ENCODE measurements at places on chromosomes 6 and 20.

- no peak for DNase-seq
These were observed 27.4 kb downstream of the RREB1 start for GRCh38 chr6:7134999-7135745.

DNA sequence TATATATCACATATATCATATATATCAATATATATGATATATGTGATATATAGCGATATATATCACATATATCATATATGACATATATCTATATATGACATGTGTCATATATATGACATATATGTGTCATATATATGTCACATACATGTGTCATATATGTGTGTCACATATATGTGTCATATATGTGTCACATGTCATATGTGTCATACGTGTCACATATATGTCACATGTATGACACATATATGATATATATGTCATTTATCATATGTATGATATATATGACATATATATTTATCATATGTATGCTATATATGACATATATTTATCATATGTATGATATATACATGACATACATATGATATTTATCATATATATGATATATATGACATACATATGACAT, 27.6 kb upstream of the ZNF292 start:
- DNase-seq: no peak

DNA sequence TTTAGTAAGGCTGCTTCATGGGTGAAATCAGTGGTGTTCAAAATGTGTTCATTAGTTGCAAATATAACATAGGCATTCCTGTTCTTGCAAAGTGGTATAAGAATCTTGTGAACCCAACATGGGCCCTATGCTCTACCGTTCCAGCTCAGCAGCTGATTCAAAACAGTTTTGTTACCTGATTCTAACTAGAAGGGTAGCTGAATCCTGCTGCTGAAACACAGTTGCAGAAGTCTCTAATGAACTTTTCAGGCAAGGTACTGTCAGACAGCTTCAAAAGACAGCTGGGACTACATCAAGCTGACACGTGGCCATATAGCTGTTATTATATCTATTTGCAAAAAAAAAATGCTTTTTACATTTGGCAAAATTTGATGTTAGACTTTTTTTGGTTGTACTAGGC, 22.7 kb downstream of the THEMIS start:
- no peak for DNase-seq

DNA sequence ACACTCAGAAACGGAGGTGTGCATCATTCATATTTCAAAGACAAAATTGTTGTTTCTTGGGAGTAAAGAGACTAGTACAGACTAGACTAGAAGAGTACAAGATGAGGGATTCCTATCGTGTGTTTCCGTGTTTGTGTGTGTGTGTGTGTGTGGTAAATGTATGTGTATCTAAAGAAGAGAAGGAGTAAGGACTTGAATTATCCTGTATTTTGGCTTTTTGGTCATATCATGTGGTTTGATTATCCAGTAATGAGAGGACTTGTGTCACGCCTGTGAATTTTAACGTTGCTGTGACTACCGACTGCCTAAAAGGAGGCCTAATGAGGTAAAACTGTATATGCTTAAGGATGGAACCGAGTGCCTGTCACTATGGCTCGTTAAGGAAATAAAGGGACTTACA, 44.4 kb upstream of the MAP7 start:
- no peak for DNase-seq

GRCh38 chr6:34301408-34301807, 52.6 kb upstream of the SMIM29 start:
- DNase-seq: no peak

DNA sequence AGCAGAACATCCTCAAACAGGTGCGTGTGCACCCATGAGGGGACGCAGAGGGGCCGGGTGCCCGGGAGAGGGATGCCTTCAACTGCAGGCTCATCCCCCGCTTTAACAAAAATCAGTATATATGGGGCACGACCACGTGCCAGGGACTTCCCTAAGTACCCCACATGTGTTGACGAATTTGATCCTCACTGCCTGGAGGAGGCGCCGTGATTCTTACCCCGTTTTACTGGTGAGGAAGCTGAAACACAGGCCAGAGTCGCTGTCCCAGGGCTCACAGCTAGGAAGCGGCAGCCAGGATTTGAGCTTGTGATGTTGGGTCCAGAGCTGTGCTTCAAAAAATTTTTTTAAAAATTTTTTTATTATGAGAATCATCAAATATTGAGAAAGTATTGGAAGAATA, 44.8 kb downstream of the ITPR3 start:
- DNase-seq: no peak

DNA sequence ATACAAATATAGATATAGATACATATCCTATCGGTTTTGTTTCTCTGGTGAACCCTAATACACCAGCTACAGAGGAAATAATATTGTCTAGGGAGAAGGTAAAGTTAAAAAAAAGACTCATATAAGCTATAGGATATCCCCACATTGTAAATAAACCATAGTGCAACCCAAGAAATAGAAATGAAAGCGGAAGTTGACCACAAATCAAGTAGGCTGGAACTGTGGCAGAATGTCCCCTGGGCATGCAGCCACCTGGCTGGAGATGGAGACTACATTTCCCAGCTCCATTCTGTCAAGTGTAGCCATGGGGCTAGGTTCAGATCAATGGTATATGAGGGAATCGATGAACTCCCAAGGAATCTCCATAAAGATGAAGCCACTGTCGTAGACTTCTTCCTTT, 70.1 kb upstream of the RPS6KA2 start:
- no peak for DNase-seq

DNA sequence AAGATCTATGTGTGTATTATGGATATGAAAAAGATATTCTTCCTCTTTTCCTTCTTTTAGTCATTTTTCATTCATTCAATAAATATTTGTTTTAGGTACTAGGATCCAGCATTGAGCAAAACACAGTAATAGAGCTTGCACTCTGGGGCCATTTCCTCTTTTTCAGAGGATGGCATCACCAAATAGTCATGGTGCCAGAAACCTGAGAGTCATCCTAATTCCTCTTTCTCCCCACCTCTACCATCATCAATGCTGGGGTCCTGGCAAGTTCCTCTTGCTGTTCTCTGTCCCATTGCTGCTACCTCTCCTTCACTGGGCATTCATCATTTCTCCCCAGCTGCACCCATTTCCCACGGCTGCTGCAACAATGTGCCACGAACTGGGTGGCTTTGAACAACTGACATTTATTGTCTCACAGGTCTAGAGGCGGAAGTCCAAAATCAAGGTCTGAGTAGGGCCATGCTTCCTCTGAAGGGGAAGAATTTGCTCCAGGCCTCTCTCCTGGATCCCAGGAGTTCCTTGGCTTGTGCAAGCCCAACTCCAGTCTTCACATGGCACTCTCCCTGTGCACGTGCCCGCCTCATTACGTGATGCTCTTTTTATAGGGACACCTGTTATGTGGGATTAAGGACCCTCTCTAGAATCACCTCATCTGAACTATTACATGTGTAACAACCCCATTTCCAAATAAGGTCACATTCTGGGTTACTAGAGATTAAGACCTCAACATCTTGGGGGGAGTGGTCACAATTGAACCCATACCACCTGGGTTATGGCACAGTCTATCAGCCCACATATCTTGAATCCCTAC, 9.5 kb upstream of the IGF2R start:
- DNase-seq: no peak

GRCh38 chr6:54366667-54367327, 58.6 kb downstream of the TINAG start:
- no peak for DNase-seq

DNA sequence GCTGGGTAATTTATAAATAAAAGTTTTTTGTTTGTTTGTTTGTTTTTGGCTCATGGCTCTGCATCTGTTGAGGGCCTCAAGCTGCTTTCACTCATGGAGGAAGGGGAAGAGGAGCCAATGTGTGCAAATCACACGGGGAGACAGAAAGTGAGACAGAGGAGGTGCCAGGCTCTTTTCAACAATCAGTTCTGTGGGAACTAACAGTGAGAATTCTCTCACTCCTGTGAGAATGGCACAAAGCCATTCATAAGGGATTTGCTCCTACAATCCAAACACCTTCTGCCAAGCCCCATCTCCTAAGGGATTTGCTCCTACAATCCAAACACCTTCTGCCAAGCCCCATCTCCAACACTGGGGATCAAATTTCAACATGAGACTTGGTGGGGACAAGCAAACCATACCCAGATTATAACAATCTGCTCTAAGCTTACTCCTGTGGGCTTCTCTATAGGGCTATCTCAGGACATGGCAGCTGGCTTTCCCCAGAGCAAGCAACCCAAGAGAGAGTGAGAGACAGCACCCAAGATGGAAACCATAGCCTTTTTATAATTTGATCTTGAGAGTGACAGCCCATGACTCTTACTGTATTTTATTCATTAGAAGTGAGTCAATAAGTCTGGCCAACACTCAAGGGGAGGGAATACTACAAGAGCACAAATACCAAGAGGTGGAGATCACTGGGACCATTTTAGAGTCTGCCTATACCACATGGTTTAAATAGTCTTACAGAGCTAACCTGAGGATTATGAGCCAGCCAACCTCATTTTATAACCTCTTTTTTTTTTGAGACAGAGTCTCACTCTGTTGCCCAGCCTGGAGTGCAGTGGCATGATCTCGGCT, 22.8 kb upstream of the LRRC1 start:
- DNase-seq: no peak

- DNase-seq: no peak
These were observed 151.7 kb downstream of the ZFAND3 start for GRCh38 chr6:37971266-37971665.

GRCh38 chr6:89944826-89945407, 50.6 kb downstream of the GJA10 start:
- DNase-seq: no peak

DNA sequence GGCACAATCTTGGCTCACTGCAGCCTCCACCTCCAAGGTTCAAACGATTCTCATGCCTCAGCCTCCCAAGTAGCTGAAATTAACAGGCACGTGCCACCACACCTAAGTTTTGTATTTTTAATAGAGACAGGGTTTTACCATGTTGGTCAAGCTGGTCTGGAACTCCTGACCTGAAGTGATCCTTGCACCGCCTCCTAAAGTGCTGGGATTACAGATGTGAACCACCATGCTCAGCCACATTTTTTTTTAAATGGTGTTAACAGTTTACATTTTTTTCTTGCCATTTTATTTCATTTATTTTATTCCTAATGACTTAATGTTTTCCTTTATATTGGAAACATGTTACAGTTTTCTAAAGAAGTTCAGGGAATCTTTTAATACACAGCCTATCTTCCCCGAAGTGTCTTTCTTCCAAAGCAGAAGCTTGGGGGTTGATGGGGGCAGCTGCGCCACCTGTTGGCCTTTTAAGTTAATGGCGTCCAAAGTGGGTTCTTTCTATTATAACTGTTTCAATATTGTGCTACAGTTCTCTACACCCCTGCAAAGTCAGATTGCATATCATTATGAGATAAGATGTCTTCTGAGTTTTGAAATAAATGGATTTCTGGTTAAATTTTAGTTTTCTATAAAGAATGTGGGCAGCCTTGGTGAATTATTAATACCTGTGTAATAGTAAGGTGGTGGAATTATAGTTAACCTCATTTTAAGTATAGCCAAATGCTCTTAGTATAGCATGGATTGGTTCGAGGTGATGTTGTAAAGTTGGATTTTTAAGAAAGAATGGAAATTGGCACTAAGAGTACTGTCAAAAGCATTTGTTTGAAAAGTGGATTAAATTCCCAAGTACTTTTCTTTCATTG, 42.0 kb upstream of the PLCG1 start:
- no peak for DNase-seq

DNA sequence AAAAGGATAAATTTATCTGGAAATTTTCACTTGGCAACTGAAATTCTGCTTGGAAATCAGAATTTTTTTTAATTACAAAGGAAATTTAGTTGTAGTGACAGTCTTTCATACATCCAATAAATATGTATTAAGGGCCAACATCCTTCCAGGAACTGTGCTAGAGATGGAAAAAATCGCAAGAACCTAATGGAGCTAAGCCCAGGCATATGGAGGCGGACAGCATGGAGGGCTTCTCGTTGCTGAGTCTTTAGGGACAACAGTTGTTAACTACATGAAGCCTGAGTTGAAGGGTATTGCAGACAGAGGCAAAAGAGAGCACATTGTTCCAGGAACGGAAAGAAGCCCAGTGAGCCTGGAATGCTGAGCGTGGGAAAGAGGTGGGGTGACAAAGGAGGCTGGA, 208.9 kb downstream of the IBTK start:
- DNase-seq: no peak

GRCh38 chr6:153727885-153728284, 311.2 kb upstream of the OPRM1 start:
- no peak for DNase-seq

- no peak for DNase-seq
These were observed 33.5 kb upstream of the MANEA start for GRCh38 chr6:95543798-95544197.

GRCh38 chr6:102895683-102896082, 1502.2 kb downstream of the GRIK2 start:
- DNase-seq: no peak

GRCh38 chr20:20360464-20360863, 7.4 kb upstream of the INSM1 start:
- no peak for DNase-seq

GRCh38 chr6:15763837-15764236, 101.0 kb upstream of the DTNBP1 start:
- DNase-seq: peak; percentile 82

GRCh38 chr6:169044381-169045230, 209.0 kb downstream of the THBS2 start:
- no peak for DNase-seq

DNA sequence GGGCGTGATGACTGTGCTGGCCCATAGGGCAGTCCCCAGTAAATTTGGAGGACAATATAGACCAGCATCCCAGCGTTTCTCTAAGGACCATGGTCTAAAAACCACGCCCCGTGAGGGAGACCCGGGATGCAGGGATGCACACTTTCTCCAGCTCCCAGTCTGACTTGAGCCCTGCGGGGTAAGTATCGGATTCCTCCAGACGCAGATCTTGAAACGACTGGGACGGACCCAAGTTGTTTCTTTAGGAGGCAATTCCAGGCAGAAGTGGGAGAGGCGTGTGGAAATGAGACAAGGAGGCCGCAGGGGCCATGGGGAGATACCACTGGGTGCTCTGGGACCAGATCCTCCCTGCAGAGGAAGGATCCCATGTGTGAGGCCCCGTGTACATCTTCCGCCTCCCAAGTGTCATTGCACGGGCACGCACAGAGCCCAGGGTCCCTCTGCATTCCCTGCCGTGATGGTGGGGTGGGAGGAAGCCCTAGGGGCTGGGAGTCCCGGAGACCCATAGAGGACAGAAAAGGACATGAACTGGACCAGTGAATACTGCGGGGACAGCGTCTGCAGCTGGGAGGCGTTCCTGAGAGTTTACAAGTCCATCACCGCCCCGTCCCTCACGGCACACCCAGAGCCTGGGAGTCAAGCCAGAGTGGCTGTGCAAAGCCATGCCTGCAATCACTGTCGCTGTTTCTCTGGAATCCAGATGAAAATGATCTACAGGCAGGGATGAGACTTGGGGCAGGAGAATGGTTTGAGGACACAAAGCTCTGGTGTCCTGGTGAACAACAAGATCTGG, 522.9 kb downstream of the CDH26 start:
- DNase-seq: no peak

- DNase-seq: peak; percentile 60
These were observed 862 bp upstream of the SOBP start for GRCh38 chr6:107488875-107489635.

GRCh38 chr6:150924808-150925589, 59.5 kb downstream of the MTHFD1L start:
- DNase-seq: no peak
